Type B pancreatic cell (in vitro differentiated cells): ENCODE measurements at places on chromosomes 1 and 21.

- peak; percentile 65 for DNase-seq
Observed at GRCh38 chr21:46078978-46079351, 18.9 kb upstream of the COL6A2 start.

- DNase-seq = no peak
Observed at GRCh38 chr1:25847929-25848328, 11.3 kb downstream of the AUNIP start.

DNA sequence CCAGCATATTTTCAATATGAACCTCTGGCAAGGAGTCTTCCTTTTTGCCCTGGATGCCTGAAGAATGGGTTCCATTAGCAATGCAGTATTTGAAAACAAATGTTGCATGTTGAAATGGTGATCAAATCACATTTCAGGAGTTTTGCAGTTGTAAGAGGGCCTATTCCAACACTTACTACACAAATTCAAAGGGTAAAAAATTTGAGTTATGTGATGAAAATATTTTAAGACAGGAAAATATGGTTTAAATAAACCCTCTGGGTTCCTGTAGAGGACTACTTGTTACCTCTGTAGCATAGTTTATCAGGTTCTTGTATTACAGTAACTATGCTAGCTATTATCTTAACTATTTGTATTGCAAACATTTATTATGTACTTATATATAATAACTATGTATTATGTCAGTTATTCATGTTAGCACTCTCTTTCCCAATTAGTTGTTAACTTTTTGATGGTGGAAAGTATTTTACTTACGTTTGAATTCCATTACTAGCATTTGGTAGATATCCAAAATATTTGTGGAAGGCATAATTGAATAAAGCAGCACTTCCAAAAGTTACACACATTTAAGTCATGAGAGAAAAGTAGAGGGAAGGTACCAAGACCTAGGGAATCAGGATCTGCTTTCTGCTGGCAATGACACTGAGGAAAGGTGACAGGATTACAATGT, 312.9 kb downstream of the GRIK1 start:
- no peak for DNase-seq

DNA sequence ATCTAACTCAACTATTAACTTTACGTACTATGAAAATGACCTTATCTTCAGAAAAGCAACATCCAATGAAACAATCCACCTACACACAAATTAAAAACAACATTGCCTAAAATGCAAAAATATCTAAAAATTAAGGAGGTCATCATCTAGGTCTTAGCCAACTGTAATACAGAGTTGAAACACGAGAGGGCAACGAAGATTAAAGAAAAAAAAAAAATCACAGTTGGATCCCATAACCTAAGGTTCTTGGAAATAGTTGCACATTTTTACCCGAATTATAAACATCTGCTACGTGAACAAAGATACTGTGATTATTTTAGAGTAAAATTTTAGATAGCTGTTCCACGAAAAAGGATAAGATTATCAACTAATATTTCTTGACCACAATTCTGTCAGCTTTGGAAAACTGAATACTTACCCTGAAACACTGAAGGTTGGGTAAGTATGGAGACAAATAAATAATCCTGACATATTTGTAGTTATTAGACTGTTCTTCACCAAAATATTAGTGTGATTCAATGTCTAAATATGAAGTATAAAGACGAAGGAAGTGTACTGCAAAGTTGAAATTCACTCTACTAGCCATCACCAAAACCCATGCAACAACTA, 88.0 kb upstream of the AK4 start:
- DNase-seq = no peak

DNA sequence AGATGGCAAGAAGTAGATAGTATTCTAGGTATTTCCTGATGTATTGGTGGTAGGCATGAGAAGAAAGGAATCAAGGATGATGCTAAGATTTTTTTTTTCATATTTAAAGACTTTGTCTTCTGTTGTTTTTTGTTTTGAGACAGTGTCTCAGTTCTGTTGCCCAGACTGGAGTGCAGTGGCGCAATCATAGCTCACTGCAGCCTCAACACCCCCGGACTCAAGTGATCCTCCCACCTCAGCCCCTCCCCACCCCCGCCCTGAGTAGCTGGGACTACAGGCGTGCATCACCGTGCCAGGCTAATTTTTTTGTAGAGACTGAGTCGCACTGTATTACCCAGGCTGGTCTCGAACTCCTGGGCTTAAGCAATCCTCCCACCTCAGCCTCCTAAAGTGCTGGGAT, 2.8 kb upstream of the CAPZB start:
- no peak for DNase-seq

- DNase-seq = no peak
Observed at GRCh38 chr1:1889847-1890505, 911 bp downstream of the GNB1 start.

GRCh38 chr1:115839029-115839678, 1.8 kb downstream of the NHLH2 start:
- no peak for DNase-seq

- DNase-seq = no peak
Observed at GRCh38 chr1:19639999-19640362, 4.1 kb upstream of the NBL1 start.

DNA sequence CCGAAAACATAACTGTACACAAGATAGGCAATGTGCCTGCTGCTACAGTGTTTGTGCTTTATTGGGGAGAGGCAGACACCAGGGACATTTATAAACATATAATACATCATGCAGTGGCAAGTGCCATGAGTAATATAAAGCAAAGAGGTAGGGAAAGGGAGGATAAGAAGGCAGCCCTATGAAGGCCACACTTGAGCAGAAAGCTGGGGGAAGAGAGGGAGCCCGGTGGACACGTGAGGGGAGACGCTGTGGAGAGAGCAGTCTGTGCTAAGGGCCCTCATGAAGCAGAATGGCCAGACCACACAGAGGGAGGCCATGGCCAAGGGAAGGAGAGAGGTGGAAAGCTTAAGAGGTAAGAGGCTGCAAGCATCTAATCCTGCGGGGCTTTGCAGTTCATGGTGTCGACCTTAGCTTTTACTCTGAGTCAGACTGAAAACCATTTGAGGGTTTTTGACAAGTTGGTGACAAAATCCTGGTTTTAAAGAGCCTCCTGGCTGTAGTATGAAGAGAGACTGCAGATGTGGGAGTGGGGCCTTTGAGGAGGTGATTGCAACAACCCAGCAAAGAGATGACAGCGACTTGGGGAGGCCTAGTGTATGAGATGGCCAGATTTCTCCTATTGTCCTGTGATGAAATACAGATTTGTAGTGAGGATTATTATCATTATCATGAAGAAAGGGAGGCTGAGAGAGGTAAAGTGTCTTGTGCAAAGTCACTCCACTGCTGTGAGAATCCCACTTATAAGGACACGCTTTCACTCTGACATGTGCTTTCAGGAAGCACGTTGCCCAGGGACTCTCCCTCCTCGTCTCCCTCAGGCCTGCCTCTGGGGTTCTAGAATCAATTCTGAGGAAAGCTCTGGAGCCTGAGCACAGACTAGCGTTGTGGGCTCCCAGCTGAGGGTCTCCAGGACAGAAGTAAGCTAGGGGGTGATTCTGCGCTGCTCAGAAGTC, 192.9 kb downstream of the RHOU start:
- DNase-seq = no peak

DNA sequence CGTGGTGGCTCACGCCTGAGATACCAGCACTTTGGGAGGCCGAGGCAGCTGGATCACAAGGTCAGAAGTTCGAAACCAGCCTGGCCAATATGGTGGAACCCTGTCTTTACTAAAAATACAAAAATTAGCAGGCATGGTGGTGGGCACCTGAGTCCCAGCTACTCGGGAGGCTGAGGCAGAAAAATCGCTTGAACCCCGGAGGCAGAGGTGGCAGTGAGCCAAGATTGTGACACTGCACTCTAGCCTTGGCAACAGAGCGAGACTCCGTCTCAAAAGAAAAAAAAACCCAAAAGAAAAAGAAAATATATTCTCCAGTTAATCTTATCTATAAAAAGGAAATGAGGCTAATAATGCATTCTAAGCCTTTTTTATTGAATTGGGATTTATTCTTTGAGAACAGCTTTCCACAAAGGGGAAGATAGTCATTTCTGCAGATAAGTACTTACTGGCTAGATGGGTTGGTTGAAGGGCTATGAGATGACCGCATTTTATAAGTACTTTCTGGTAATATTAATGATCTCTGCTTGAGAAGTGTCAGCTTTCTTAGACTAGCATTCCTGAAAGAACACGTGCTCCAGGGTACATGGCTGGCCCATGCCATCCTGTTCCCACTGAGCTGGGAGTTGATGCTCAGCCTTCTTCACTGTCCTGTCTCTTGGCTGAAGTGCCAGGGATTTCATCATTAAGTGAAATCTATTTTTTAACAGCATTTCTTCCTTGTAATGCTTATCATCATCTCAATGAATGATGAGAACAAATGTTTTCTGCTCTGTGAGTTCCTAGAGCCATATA, 57.9 kb downstream of the SASS6 start:
- no peak for DNase-seq

DNA sequence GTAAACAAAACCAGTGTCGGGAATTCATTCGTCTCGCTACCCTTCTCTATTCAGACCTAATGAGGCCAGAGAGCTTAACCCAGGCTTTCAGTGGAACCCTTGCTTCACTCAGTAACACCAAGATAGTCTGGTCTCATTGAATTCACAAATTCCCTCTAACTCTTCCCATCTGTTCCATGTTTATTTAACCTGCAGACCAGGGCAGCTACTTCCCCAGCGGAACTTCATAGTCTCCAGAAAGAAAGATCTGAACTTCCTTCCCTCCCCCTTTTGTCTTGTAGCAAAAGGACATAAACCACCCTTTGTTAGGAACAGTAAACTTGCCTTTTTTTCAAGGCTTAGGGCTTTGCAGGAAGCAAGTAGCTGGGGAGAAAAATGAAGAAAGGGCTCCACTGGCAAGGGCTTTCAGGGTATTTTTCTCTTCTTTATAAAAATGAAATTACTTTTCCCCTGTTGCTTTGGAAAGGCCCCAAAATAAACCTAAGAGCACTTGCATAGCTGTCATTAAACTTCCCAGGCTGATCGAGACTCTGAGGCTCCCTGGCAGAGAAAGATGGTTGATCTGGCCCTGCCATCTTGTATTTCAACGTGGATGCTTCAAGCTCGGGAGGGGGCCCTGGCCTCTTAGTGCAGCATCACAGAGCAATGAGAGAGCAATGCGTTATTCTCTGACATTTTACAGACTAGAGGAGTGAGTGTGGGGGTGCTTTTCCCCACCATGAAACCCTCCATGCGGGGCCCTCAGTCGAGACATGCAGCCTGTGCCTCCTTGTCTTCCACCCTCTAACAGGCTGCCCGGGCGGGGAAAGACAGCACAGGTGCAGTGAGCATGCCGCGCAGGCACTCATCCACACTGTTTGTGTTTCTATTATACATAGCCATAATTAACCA, 30.0 kb downstream of the MIS18A start:
- no peak for DNase-seq

DNA sequence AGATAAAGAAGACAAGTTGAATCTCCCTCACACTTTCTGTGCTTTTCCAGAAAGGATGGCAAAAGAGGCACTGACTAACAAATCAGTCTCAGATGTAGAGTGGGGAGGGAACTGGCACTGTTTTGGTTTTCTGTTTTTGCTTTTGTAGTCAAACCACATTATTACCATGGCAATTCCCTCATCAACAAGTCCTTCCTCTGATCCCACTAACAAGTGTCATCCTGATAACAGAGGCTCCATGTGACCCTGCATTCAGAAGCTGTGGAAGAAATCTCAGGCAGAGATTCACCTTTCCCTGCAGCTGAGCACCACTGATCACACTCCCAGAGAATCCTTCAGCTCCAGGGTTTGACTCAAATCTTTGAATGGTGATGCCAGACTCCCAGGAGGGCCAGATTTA, 203.4 kb downstream of the TNR start:
- no peak for DNase-seq

GRCh38 chr1:232166942-232167341, 463.0 kb downstream of the SIPA1L2 start:
- no peak for DNase-seq

- no peak for DNase-seq
Observed at GRCh38 chr1:195956845-195957244, 651.4 kb downstream of the KCNT2 start.

DNA sequence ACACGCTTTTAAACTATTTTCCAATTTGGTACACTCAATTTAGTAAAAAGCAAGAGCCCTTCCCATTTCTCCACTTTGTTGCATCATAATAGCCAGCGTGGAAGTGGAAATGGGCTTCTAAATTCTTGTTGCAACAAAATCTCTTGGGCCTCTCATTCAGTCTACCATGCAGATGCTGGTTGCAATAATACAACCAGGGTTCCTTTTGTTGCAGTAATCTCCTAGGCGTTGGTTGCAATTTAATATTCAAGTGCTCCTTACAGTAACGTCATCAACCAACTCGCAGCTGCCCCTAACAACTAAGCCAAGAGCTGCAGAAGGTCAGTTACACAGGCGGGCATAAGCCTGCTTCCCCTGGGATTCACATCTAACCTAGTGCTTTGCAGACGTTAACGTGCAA, 2.7 kb upstream of the HDGF start:
- DNase-seq = no peak

- no peak for DNase-seq
Observed at GRCh38 chr21:28675331-28676041, 317.2 kb downstream of the LTN1 start.

DNA sequence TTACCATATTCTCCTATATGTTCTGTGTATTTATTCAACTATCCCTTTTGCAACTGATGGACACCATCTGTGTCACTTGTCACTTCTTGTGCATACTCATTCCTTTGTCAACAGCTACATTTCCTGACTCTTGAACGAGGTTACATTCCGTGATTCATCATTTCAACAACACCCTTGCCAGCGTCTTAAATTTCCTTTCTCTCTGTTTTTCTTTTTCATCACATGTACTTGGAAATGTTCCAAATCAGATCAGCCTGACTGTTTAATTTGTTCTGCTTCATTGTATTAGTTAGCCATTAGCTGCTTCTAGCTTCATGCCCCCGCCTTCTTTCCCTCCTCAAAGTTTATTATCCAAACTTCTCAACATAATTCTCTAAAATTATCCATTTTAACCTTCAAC, 173.0 kb downstream of the ADGRL4 start:
- DNase-seq = no peak

- DNase-seq = no peak
Observed at GRCh38 chr1:75135573-75136194, 1.5 kb downstream of the LHX8 start.

DNA sequence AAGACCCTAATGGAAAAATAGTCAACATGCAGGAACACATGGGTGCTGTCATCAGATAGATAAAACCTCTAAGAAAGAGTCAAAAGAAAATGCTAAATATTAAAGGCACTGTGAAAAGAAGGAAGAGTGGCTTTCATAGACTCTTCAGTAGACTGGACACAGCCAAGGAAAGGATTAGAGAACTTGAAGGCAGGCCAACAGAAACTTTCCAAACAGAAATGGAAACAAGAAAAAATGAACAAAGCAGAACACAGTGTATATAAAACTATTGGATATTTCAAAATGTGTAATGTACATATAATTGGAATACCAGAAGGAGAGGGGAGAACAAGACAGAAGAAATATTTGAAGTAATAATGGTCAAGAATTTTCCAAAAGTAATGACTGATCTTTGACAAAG, 431.9 kb downstream of the MATN1 start:
- DNase-seq = no peak

GRCh38 chr1:244863491-244864252, 671 bp downstream of the HNRNPU start:
- peak; percentile 71 for DNase-seq

GRCh38 chr1:113226148-113226547, 153.2 kb downstream of the LRIG2 start:
- no peak for DNase-seq
